KBM-7 (cell line): ENCODE measurements at places on chromosomes 6 and 20.

DNA sequence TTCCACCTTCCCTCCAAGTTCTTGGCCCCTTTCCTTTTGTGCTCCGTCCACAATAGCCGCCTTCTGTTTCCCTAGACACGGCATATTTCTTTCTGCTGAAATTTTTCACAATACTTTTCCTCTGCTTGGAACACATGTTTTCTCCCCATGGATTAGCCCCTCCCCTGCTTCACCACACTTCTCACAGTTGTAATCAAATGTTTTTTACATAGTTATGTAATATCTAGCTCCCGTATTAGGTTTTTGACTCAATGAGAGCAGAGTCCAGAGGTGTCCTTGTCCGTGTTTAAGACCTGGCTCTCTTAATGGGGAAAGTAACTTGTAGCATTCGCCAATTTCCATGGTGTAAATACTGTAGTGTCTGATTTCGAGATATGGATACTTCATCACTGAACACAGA lies 34.7 kb downstream of the PLCB1 start:
- no peak for DNase-seq

DNA sequence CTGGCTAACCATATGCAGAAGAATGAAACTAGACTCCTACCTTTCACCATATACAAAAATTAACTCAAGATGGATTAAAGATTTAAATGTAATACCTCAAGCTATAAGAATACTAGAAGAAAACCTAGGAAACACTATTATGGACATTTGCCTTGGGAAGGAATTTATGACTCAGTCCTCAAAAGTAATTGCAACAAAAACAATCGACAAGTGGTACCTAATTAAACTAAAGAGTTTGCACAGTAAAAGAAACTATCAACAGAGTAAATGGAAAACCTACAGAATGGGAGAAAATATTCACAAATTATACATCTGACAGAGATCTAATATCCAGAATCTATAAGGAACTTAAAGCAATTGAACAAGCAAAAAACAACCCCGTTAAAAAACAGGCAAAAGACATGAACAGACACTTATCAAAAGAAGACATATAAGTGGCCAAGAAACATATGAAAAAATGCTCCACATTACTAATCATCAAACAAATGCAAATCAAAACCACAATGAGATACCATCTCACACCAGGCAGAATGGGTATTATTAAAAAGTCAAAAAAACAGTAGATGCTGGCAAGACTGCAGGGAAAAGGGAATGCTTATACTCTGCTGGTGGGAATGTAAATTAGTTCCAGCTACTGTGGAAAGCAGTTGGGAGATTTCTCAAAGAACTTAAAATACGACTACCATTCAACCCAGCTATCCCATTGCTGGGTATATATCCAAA lies 31.9 kb downstream of the RALGAPB start:
- no peak for DNase-seq

DNA sequence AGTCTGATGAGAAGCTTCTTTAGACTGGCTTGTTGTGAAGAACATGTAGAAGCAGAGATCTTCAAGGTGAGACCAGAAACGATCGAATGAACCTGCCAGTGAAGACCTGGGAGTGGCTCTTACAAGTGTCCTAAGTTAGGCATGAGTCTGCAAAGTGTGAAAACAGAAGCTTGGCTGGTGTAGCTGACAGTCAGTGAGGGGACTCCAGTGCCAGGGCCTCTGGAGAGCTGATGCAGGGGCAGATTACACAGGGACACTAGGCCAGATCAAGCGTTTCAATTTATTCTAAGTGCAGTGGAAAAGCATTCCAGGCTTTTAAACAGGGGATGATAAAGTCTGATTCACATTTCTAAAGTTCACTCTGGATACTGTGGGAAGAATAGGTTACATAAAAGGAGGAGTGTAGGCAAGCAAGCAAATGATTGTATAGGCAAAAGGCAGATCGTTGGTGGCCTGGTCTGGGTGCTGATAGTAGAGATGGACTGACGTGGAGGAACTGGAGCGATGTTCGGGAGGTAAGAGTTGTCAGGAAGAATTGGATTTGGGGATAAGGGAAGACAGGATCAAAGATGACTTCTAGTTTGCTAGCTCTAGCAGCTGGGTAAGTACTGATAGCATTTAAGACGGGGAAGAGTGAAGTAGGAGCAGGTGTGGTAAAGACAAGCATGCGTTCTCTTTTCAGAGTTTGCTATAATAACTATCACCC lies 133.5 kb downstream of the MAN1A1 start:
- no peak for DNase-seq

GRCh38 chr6:52286798-52287432 lies 2.4 kb upstream of the MCM3 start:
- peak; percentile 80 for DNase-seq

- no peak for DNase-seq
Measured at GRCh38 chr20:35295674-35296073, 3.4 kb upstream of the FAM83C start.

DNA sequence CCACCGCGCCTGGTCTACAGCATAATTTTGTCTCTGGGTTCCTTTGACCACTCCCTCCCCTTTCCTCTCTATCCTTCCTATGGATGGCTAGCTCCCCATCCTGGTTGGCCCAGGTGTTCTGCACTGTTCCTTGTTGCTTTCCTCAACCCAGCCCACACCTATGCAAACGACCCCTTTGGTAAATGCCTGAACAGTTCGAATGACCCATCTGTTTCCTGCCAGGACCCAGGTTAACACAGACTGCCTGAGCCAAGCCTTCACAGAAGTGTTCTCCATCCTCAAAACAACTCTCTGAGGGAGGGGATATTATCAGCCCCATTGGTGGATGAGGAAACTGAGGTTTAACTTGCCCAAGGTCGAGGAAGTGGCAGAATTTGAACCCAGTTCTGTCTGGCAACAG lies 44.8 kb upstream of the CCDC167 start:
- no peak for DNase-seq

GRCh38 chr6:16514249-16514648 lies 247.0 kb downstream of the ATXN1 start:
- peak; percentile 63 for DNase-seq

GRCh38 chr6:167789358-167789757 lies 37.4 kb upstream of the AFDN start:
- DNase-seq, result no peak

DNA sequence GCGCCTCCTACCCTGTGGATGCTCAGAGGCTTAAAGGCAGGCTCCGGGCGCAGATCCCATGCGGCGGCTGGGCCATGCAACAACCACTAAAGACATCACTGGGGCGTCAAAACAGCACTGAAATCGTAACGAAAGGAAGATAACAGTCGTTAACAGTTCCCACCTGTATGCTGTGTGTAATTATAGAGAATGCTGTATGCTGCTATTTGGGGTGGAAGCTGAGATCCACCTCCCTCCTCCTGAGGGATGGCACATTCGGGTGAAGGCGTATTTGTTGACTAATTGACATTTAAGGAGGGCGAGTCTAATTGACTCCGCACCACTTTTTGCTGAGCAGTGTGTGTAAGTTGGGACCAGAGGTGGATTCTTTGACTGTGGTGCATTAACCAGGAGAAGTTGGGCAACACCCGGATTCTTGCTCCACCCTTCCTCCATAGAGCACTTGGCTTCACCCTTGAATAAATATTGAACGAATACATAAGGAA lies 687 bp downstream of the SLC35A1 start:
- DNase-seq, result no peak

GRCh38 chr6:125200941-125201340 lies 47.4 kb downstream of the TPD52L1 start:
- no peak for DNase-seq

GRCh38 chr6:27892649-27893058 lies 19.5 kb downstream of the OR2B2 start:
- no peak for DNase-seq

- no peak for DNase-seq
Measured at GRCh38 chr20:64114356-64114971, 7.1 kb upstream of the NPBWR2 start.

- no peak for DNase-seq
Measured at GRCh38 chr20:31747640-31748039, 8.6 kb downstream of the TPX2 start.

- no peak for DNase-seq
Measured at GRCh38 chr6:6390849-6391602, 70.6 kb upstream of the F13A1 start.

DNA sequence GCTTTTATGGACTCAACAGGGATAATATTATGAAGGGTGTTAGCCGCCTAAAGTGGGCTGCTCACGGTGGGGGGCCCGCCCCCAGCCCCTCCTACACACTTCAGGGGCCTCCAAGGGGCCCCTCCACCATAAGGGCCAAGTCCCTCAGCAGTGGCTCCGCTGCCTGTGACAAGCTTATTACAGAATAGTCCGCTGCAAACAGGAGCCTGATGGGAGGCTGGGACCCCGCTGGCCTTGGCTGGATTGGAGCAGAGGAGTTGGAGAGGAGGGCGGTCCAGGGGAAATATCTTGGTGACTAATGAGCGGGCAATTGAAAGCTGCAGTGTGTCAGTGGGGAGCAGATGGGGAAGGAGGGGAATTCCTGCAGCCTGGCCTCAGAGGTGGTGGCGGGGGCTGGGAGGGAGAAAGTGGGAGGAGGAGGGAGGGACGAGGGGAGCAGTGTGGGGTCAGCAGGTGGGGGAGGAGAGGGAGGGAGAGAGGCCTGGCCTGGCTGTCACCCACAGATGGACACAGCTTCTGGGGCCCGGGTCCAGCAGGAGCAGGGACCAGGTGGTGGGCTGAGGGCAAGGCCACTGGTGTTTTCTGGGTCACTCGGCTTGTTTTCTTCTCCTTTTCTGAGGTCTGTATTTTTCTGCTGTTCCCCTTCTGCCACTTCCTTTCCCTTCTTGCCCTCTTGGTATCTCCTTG lies 57.6 kb upstream of the FOXP4 start:
- no peak for DNase-seq

- peak; percentile 96 for DNase-seq
Measured at GRCh38 chr6:30453508-30454116, 35.7 kb upstream of the HLA-E start.

DNA sequence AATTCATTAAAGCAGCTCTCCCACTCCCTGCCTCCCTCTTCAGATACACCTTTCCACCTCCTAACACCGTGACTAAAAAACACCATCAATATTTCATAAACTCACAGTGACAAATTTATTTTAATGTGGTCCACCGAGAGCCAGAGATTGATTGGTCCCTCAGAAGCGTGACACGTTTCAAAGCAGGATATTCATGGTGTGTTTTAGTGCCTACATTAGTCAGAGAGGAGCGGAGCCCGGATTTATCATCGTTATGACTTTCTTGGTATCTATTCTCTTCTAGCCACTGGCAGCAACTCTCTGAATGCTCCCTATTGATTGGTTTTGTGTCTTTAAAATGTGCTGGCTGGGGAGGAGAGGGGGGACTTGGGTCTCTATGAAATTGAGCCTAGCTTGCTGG lies 265.3 kb downstream of the DHX35 start:
- no peak for DNase-seq

GRCh38 chr20:51953731-51954340 lies 151.5 kb upstream of the SALL4 start:
- no peak for DNase-seq

DNA sequence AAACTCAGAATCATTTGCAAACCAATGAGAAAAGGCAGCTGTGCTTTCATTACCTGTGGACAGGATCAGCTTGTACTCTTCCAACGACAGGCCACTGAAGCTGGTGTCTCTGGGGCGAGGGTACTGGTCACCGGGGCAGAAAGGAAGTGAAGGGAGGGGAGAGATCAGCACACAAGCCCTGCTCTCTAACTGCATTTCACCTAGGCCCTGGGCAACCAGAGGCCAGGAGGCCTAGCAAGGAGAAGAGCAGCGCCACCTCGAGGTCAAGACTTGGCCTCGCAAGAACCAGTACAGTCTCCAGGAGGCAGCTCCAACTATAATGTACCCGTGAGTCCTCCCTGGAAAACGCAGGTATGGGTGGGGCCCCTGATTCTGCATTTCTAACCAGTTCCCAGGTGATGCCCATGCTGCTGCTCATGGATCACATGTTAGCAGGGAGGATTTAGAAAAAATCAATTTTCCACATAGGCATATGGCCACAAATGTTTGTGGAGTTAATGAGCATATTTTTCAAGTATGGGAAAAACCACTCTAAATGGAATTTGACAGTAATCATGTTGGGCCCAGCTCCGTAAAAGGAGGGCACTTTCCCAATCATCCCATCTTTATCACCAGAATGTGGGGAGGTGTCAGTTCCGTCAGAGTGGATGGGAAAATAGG lies 11.0 kb downstream of the UQCC2 start:
- peak; percentile 74 for DNase-seq

GRCh38 chr20:17843246-17844132 lies 125.1 kb downstream of the SNX5 start:
- no peak for DNase-seq

- DNase-seq, result no peak
Measured at GRCh38 chr6:112883095-112883494, 536.0 kb downstream of the RFPL4B start.

- peak; percentile 1 for DNase-seq
Measured at GRCh38 chr6:163122365-163122764, 292.2 kb upstream of the QKI start.

DNA sequence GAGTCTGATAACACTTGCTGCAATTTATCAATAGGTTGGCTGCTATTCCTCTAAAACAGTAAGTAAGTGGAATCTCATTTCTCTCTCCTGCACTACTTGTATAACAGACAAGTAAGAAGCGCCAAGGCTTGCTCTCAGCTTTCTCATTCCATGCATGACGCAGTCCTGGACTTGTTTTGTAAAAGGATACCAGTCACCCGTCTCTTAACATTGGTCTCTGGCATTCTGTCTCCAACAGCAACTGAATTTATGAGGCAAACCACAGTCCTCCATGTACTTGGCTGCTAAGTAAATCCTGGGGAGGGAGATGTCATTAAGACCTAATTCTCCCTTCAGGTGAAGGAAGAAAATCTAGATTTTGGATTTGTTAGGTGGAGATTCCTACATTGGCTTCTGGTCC lies 115.4 kb downstream of the OPN5 start:
- no peak for DNase-seq

- DNase-seq, result no peak
Measured at GRCh38 chr6:89690944-89691324, 52.4 kb upstream of the LYRM2 start.

DNA sequence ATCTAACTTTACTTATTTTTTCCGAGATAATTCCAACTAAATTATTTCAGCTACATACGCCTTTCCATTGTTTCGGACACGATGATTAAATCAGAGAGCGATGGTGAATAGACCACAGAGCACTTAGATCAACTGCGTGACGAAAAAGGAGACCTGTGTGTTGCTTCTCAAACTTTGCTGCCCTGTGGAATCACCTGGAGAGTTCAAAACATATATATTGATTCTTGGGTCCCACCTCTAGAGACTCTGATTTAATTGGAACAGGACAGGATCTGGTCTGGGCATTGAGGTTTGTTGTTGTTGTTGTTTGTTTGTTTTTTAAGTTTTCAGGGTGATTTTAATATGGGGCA lies 401 bp upstream of the TNFRSF21 start:
- DNase-seq, result no peak

DNA sequence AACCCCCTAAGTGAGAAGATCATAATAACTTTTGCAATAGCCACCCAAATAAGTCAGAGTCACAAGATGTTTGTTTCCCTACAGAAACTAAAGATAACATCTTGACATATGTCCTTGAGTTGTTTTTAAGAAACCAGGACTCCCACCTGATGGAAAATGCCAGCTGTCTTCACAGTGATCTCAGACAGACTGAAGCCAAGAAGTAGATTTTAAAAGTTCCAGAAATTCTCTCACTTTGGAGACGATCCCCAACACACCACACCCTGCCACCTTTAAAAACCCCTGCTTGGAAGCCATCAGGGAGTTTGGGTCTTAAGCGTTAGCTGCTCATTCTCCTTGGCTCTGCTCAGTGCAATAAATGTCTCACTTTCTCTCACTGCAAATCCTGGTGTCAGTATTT lies 63.0 kb downstream of the GPR6 start:
- DNase-seq, result no peak

- no peak for DNase-seq
Measured at GRCh38 chr20:60046860-60047259, 88.6 kb downstream of the CDH26 start.
